ENCODE measurements at places on chromosomes 5 and 9.

- no peak for DNase-seq
Measured at GRCh38 chr5:88842784-88843183, 40.2 kb downstream of the MEF2C start.

DNA sequence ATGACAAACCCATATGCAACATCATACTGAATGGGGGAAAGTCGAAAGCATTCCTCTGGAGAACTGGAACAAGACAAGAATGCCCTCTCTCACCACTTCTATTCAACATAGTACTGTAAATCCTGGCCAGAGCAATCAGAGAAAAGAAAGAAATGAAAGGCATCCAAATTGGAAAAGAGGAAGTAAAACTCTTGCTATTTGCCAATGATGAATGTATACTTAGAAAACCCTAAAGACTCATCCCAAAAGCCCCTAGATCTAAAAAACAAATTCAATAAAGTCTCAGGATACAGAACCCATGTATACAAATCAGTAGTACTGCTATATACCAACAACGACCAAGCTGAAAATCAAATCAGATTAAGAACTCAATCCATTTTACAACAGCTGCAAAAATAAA, 66.9 kb downstream of the SPATA31C2 start:
- no peak for DNase-seq

DNA sequence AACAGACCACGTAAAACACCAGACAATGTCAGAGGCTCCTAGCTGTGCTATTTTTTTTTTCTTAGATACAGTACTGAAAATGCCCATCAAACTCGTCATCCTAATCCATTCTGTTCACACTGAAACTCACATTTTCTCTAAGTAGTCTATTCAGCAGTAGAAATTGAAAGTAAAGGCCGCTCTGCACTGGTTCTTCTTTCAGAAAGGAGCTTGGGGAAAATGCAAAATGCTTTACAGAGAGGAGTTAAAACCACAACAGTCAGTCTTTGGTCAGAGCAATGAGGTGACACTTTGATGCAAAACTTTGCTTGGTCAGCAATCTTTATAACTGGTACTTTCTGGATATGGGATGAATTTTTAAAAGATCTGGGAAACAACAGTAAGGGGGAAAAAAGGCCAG, 43.8 kb upstream of the SUSD1 start:
- DNase-seq, result no peak

GRCh38 chr5:886716-887325, 5.8 kb downstream of the BRD9 start:
- no peak for DNase-seq
